ENCODE measurements at places on chromosomes 12 and 14.
A peak's percentile ranks its signal among the peaks of the same experiment; 100 is the strongest.

GRCh38 chr12:124045671-124046455, 72.8 kb downstream of the ZNF664 start:
- DNase-seq = no peak

- no peak for DNase-seq
Measured at GRCh38 chr12:83113945-83114344, 427.2 kb downstream of the TMTC2 start.

- no peak for DNase-seq
Measured at GRCh38 chr12:46959502-46959901, 119.9 kb upstream of the PCED1B start.

- no peak for DNase-seq
Measured at GRCh38 chr12:103494734-103495468, 867 bp downstream of the C12orf42 start.

DNA sequence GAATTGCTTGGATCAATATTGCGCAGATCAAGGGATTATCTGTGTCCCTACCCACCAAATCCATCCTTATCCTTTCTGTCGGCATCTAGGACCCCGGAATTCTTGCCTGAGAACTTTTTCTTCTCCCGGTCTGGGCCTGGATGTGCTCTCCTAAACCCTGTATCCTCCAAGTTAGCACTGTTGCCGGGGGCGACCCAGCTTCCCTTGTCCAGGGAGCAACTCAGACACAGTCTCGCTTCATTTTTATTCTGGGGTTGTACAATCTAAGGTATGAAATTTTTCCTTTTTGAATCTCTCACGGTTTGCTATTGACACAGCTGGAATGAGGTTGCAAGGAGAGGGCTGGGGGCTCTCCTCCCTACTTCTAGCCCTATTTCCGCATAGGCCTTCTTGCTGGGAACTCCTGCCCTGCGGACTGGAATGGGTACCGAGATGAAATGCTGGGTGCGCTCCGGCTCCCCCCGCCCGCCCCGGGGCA, 403 bp upstream of the PNP start:
- no peak for DNase-seq

DNA sequence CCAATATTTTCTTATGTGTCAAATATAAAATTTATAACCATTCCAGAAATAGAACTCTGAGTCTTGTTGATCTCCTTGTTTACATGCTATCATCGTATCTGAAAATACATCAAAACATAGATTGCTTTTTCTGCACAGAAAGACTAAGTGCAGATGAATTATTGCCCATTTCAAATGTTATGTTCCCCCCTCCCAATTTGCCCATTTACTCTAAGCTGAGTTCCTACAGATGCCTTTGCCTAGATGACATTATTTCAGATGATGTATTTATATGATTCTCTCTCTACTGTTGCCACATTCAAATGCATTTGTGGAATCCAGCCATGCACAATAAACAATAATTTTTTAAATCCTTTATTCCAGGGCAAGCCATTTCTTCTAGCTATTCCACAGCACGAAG, 810.1 kb upstream of the MGAT4C start:
- no peak for DNase-seq

- DNase-seq = no peak
Measured at GRCh38 chr12:19220852-19221466, 91.4 kb downstream of the PLEKHA5 start.

DNA sequence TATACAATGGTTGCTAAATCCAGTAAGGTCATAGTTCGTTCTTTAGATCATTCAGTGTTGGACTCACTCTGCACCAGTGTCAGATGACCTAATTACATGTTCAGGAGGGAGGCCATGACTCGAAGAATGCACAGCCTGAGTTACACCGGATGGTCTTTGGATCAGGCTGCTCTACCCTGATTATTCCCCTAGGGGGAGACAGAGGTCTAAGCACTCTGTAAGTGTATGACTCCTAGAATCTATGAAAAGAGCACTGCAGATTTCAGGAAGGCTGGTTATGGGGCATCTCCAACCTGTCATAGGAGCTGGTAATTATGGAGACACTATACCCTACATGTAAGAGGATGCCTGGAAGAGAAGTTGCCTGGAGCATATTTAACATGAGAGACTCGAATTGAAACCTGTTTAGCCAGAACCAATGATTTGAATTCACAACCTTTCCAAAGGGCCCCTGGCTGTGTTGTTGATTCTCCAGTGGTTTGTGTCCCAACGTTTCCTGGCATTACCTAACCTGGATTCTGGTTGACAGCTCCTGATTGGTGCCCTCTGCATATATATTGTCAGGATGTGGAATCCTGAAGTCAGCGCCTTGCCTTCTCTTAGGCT, at the start of gene MUCL1:
Gene MUCL1 (plus strand): TSS at position 584 of the 606 bp plus-strand sequence. CDS start 67 bp downstream, outside the sequence.
- DNase-seq = peak; percentile 68

- no peak for DNase-seq
Measured at GRCh38 chr12:100610666-100611430, 37.4 kb downstream of the GAS2L3 start.

- DNase-seq = no peak
Measured at GRCh38 chr12:93027041-93027440, 97.9 kb upstream of the EEA1 start.

- no peak for DNase-seq
Measured at GRCh38 chr14:29236848-29237247, 470.3 kb downstream of the FOXG1 start.

DNA sequence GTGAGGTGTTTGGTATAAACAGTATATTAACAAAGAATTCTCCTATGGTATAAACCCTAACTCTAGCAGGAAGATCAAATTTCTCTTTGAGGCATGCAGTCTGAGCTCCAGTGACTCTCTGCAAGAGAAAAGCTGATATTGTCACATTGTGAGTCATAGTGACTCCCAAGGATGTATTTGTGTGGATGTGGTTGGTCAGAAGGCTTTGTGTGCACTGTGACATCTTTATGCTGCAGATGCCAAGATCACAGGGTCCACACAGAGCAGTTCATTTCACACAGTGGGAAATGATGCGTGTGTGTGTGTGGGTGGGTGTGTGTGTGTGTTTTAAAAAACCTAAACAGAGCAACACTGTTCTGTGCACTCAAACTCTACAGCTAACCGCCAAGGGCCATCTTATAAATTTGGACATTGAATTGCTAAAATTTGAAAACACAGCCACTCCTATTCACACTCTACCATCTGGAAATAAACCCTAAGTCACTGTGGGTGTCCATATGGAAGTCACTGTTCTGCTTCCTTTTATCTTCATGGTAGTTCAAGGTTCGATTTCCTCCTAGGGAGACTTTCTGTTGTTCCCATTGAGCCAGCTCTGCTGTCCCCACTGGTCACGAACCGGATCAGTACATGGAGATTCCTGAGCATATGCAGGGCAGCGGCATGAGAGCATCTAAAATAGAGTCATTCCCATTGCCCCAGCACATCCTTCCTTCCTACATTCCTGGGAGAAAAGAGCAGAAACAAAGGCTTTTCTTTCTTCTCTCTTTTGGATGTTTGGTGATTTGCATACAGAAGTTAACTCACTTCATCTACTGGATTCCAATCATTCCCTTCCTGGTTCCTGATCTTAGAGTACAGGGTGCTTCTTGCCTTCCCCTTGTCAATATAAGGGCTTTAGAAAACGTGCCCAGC, 727.6 kb downstream of the DIO2 start:
- no peak for DNase-seq

GRCh38 chr12:68559984-68560850, 50.5 kb upstream of the RAP1B start:
- DNase-seq = no peak

DNA sequence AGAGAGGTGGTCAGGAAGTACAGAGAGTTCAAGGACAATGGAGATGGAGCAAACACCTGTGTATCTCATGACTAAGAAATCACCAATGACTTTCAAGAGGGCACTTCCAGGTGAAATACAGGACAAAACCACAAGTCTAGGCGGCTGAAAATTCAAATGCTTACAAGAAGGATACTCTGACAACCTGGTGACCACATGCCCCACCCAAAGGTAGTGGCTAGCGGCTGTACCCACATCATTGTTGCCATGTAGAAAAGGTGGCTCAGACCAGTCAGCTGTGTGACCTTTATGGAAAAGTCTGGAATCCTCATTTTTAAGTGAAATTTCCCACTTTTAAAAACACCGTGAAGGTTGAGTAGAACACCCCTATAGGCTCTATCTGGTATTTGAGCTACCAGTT, 48.6 kb upstream of the FRS2 start:
- no peak for DNase-seq

DNA sequence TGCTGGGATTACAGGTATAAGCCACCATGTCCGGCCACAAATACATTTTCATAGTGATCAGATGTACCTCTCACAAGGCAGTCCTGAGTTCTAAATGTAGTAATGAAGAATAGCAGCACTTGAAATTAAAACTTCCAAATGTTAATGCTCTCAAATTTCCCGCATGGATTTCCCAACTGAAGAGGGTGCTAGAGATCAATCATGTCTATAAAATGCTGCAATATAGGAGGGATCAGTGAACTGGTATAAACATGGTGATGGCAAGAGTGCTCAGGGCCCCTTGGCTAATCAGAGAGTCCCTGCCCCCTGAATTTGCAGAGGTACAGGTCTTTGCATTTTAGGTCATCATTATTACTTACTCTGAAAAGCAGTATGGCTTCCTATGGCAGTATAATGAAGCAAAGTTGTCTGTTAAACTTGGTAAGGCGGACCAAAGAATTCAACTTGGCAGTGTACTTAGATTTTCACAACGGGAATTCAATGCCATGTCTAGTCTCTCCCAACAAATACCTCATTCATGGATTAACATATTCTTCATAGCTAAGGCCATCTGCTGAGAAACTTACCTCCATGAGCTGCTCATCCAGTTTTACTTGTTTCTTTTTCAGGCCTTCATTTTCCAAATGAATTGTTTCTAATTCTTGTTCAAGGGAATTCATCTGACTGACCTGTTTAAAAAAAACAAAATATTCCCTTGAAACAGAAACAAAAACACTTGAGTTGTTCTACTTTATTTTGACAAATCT, 67.0 kb upstream of the SAV1 start:
- no peak for DNase-seq

DNA sequence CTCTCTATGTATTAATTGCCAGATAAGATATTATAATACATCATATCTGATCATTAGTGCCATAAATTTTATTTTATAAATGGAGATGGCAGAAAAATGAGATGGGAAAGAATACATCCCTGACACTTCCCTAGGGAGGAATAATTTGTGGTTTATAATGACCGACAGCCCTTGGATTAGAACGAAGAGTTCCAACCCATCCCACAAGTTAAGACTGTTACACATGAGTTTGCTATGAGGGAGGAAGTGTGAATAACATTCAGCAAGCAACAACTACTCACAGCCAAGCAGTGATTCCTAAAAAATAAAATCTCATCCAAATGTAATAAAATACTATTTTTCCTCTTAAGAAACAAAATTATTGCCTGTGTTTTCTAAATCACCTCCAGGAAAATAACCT, 299.0 kb downstream of the CCDC91 start:
- no peak for DNase-seq

DNA sequence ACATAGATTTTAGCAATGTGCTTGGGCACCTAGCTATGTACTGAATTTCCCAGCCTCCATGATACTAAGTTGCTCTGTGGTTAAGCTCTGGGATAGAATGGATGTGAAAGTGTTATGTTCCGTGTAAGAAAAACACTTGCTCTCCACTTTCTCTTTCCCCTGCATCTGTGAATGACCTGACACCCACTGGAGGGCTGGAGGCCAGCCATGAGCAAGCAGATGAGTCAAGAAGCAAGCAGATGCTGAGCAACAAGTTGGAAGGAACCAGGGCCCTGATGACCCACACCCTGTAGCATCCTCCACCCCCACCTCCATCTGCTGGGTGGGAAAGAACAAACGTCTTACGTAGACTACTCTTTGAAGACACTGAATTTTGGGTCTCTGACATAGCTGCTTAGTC, 56.6 kb downstream of the EID3 start:
- no peak for DNase-seq

GRCh38 chr12:46233423-46233822, 35.4 kb downstream of the SLC38A1 start:
- DNase-seq = no peak

DNA sequence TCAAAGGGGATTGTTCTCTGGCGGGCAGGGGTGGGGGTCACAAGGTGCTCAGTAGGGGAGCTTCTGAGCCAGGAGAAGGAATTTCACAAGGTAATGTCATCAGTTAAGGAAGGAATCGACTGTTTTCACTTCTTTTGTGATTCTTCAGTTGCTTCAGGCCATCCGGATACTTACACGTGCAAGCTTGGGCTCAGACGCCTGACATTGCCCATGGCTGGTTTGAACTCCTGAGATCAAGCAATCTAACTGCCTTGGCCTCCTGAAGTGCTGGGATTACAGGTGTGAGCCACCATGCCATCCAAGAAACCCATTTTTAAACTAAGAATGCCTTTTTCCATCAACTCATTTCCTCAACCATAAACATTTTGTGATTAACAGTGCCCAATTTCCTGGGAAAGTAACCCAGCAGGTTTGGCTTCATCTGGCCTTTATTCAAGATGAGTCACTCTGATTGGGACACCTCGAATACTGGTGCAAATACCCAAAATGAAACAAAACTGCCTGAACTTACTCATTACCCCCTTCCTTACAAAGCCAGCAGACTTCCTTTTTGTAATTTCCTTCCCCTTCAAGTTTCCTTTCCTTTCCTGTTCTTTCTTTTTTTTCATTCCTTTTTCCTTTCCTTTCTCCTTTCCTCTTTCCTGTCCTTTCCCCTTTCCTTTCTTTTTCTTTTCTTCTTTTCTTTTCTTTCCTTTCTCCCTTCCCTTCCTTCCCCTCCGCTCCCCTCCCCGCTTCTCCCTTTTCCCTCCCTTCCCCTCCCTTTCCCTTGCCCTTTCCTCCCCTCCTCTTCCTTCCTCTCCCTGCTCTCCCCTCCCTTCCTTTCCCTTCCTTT, 10.2 kb upstream of the RNASE10 start:
- DNase-seq = no peak

DNA sequence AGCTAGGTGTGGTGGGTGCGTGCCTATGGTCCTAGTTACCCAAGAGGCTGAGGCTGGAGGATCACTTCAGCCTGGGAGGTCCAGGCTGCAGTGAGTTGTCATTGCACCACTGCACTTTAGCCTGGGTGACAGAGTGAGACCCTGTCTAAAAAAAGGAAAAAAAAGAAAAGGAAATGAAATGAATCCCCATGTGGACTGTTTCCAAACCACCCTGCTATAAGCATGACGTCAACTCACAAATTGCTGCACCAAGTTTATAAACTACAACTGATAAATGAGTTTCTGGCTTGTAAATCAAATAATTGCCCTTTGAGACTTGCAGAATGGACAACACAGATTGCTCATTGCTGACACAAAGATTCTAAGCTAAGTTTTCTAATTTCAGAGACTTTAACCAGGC, 51.0 kb upstream of the STK38L start:
- no peak for DNase-seq

GRCh38 chr12:87930033-87930432, 99.2 kb downstream of the C12orf50 start:
- no peak for DNase-seq

Data from hematopoietic multipotent progenitor cell treated with erythropoietin and hydrocortisone succinate and interleukin-3 and kit ligand, for 17 days (in vitro differentiated cells).